ENCODE measurements at places on chromosomes 1 and 21.

GRCh38 chr1:227732586-227733308, 2.4 kb downstream of the JMJD4 start:
- no peak for DNase-seq

DNA sequence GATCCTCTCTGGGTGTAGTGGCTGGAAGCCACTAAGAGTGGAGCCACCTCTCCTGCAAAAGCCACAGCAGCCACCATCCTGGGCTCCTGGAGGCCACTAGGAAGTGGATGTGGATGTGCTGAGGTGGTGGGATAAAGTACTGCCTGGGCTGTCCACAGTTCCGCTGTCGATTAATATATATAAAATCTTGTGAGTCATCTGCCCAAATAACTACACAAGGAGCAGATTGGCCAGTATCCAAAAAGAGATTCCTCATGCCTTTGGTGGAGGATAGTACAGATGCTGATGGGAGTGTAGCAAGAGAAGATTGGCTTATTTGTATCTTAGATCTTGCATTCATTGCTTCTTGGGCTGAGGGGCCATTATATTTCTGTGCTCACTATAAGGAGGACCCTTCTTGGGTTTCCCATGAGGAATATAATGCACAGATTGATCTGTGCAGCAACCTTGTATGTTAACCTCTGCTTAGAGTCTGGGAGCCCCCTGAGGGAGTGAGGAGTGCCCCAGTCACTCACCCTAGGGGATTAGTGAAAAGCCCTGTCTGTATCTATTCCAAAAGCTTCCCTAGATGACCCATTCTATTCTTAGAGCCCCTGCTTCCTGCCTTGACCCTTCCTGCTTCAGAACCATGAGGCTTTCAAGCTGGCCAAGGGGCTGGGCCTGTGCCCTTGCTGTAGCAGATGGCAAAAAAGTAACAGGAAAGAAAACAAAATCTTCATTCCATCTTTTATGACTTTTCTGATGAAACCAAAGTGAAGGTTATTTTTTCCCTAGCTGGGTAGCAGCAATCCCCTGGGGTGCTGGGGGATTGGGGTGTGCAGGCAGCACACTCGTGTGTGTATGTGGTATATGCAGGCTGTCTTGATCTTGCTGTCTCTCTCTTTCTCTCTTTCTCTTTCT, 31.7 kb downstream of the RCSD1 start:
- no peak for DNase-seq

DNA sequence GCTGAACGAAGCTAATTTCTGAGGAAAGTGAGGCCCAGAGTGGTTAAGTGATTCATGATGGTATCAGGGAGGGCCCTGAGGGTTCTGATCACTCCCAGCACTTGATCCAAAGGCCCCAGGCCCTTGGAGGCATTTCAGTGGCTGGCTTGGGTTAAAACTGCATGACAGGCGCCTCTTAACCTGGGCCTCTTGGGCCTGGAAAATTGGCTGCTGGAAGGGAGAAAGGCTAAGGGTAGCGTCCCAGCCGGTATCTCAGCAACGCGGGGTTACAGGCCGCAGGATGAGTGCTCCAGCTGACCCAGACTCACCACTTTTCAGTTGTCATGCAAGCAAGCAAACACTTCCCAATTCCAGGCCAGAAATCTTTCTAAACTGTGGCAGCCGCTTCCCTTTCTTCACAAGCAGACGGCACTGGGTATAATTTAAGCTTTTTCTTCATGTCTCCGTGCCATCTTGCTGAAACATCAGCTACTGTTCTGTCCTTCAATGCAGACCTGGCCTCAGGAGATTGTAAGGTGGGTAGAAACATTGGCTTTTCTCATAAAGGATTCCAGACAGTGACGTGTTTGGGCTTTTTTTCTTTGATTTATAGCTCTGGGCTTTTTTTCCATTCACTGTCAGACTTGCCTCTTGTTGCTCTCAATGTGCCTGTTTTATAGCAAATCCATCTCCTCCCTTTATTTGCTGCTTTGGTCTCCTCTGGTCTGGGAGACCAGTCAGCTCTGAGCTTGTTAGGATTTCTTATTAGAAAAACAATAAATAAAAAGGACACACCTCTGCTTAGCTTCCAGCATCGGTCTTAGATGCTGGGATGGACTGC, 229.1 kb downstream of the KCNJ6 start:
- no peak for DNase-seq

GRCh38 chr21:29072873-29073221, 601 bp downstream of the CCT8 start:
- no peak for DNase-seq

GRCh38 chr1:19315378-19316198, 3.5 kb downstream of the SLC66A1 start:
- no peak for DNase-seq

- no peak for DNase-seq
These were observed 19.7 kb upstream of the CCDC27 start for GRCh38 chr1:3732434-3733093.

GRCh38 chr1:184186167-184186566, 134.6 kb downstream of the TSEN15 start:
- DNase-seq: no peak

- no peak for DNase-seq
These were observed 27.9 kb downstream of the CACNA1S start for GRCh38 chr1:201084295-201084694.

- no peak for DNase-seq
These were observed 9.4 kb downstream of the OXCT2 start for GRCh38 chr1:39761557-39762260.

DNA sequence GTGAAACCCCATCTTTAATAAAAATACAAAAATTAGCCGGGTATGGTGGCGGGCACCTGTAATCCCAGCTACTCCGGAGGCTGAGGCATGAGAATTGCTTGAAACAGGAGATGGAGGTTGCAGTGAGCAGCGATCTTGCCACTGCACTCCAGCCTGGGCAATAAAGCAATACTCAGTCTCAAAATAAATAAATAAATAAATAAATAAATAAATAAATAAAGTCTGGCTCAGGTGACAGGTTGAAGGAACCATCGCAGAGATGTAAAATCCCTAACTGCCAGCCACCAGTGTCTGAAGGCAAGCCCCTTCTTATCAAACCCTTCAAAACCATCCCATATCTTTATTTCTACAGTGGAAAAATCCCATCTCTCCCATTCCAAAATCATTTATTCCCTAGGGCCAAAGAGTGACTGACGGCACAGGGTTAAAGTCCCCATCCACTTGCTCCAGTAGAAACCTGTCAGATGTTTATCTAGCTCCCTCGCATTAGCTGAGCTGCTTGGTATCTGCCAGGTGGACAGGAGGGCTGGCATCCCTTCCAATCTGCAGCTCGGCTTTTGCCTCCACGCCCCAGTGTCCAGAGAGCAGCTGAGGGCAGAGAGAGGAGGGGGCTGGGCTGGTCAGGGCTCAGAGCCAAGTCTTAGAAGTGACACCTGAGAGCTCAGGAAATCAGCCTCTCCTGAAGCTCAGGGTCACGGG, 5.0 kb downstream of the CSRP1 start:
- DNase-seq: no peak

GRCh38 chr1:42825036-42825851, 8.0 kb upstream of the SVBP start:
- DNase-seq: no peak

DNA sequence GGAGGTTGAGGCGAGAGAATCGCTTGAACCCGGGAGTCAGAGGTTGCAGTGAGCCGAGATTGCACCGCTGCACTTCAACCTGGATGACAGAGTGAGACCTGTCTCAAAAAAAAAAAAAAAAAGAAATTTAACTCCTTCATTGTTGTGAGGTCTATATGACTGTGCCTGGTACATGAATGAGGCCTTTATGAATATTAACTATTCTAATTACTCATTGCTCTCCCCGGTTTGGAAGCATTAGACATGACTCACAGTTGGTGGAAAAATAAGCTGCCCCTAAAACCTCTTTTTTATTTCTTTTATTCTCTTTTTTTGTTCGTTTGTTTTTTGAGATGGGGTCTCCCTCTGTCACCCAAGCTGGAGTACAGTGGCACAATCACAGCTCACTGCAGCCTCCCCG, 3.3 kb downstream of the NPPB start:
- DNase-seq: no peak

DNA sequence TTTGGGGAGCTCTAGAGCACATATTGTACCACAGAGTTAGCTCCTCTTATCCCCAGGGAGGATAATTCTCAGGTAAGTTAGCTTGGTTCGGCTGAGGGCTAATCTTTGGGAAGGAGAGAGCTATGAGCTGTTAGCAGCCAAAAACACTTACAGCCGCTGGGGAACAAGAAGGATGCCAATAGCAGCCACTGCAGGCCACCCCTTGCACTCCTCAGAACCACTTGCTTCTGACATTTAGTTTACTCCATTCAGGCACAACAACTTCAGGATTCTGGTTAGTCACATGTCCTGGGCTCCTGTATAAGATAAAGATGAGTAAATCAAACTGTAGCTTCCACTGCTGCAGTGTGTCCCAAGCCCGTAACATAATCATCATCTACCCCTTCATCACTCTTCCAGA, 212.6 kb upstream of the ADGRL2 start:
- no peak for DNase-seq

GRCh38 chr1:147509786-147510395, 31.4 kb upstream of the BCL9 start:
- no peak for DNase-seq

DNA sequence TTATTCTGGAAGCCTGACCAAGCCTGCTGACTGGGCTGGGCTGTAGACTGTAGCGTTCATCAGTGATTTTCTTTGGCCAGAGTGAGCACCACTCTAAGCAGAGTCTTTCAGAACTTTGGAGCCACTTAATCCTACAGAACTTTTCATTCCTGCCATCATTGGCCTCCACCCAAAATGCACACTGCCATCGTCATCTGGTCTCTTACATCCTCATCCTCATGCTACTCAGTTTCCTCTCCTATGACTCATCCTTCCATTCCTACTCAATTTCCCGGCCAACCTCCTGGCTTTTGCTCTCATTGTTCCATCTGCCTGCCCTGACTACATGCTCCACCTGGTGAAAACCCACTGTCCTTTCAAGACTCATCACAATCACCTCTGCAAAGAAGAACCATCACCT, 233.8 kb upstream of the USP25 start:
- no peak for DNase-seq

DNA sequence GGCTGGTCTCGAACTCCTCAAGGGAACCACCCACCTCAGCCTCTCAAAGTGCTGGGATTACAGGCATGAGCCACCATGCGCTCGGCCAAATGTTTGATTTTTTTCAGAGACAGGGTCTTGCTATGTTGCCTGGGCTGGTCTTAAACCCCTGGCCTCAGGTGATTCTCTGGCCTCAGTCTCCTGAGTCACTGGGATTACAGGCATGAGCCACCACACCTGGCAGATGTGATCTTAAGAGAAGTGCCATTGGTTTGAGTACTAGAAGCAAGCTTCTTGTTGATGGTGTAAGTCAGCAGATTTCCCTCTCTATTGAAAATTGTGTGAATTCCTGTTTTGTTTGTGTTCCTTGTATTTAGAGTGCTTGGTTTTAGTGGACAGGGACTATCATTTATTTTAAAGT, 5.2 kb downstream of the CAP1 start:
- no peak for DNase-seq
